ENCODE measurements at places on chromosomes 3 and 15.
A peak's percentile ranks its signal among the peaks of the same experiment; 100 is the strongest.

DNA sequence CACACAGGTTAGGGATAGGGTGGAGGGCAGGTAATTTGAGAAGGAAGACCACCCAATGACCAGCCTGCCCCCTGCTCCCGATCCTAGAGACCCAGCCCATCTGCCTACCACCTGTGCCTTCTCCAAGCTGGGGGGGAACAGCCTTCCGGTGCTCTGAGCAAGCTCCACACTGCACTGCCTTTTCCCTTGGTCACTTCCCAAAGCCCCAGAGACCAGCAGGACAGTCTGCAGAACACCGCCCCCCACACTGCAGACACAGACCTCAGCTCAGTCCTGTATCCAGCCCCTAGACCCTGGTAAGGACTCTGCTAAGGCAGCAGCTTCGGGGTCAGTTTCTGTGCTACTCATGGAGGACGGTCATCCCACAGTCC is 156.9 kb downstream of the MEGF11 start:
- no peak for DNase-seq

DNA sequence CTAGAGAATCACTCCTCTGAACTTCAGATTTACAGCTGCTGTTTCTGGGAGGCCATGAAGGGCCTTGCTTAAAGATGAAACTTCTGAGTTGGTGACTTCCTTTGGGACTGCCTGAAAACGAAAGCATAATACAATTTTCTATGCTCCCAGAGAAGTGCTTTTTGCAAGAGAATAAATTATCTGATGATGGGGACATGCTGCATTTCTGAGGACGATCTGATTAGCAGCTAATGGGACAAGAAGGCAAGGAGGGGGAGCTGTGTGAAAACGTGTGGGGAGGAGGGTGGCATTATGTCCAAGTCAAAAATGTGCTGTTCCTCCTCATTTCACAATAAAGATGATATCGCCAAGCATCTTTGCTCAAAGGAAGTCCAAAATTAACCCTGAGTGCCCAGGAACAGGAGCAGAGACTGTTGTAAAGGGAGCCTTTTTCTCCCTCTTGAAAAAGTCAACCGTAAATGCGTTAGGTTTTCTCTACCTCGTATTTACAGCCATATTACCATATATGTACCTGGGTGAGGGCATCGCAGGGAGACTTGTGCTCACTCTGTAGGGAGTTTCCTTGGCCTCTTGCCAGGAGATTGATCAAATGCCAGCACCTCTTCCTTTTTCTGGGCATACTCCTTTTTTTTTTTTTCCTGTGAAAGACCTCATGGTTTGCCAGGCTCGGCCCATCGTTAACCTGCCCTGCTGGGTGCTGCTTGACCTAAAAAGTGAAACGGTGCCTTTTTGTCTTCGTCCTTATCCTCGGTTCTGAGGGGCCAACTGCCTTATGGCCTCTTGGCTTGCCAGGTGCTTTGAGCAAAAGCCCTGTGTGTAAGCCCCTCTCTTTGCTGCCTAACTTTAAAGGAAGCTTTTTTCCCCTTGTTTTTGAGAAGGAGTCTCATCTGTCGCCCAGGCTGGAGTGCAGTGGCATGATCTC is 11.5 kb downstream of the ITPR1 start:
- no peak for DNase-seq

DNA sequence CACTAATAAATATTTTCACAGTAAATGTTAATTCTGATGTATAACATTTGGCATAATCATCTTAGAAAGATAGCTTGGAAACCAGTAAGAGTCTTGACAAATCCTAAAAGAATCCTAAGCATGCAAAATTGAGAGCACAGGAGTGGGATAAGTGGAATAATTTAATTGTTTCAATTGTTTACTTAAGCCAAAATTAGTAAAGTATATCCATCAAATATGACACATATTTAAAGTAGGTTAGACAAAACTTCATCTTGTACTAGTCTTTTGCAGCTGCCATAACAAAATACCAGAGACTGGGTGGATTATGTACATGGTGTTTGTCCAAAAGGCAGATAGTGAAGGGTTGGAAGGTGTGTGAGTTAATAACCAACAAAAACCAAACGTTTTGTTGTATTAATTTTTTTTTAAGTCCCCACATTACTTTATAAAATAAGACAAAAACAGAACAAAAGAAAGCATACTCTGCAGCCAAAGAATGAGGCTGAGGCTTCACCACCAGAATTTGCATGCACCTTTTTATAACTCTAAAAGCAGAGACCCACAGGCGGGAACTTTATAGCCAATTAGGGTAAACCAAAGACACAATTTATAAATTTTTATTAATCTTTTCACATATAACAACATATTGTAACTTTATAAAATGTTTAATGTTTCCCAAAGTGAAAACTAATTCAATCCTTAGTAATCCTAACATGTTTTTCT is 41.9 kb upstream of the CD200R1L start:
- no peak for DNase-seq

GRCh38 chr3:89612027-89612426 is 504.6 kb downstream of the EPHA3 start:
- no peak for DNase-seq

GRCh38 chr15:74656935-74657535 is 38.8 kb downstream of the EDC3 start:
- DNase-seq: no peak

- no peak for DNase-seq
Measured at GRCh38 chr3:174462916-174463315, 396.2 kb upstream of the NAALADL2 start.

GRCh38 chr3:114221165-114221880 is 16.1 kb downstream of the ZNF80 start:
- DNase-seq: no peak

GRCh38 chr15:69318033-69318432 is 19.3 kb downstream of the PAQR5 start:
- DNase-seq: no peak

DNA sequence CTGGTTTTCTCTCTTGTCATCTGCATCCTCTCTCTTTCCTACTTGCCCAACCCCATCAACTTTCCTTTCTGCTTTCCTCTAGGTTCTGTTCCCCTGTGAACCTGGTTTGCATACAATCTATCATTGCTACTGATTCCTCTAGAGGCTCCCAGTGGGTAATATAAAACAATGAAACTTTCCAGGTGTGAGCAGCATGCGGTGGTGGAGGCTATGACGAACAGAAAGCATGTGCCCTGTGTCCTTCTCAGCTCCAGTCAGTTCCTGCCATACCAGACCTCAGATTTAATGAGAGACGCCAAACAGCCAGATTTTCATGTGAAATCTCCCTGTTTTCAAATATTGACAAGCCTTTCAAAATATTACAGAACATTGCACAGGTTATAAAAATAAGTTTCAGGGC is 3.5 kb upstream of the ACAP2 start:
- DNase-seq: no peak

- DNase-seq: no peak
Measured at GRCh38 chr15:88882785-88883184, 12.6 kb downstream of the HAPLN3 start.

DNA sequence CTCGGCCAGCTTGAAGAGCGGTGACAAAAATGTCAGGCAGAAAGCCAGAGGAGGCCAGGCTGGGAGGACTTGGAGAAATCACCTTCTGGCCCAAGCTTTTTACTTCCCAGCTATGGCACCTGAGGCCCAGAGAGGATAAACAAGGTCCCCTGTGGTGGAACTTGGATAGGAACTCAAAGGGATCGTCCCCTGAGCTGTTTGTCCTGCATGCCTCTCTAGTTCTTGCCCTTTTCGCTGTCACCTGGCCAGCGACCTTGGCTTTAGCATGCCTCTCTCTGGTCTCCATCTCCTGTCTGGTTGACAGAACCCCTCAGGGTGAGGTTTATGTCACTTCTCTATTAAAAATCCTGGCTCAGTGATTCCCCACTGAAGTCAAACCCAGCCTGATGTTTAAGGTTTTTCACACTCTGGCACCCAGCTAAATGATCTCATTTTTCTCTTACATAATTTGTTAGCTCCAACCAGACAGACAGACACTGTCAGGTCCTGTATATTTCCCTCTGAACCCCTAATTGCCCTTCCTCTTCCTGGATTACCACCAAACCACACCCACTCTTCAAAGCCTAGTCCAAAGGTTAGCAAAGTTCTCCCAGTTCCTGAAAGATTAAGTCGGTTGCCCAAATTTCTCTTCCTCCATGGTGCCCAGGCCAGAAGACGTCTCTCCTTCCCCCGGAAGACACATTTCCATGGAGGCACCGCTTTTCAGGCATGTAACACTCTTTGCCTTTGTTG is 169.1 kb downstream of the FAM43A start:
- DNase-seq: no peak

DNA sequence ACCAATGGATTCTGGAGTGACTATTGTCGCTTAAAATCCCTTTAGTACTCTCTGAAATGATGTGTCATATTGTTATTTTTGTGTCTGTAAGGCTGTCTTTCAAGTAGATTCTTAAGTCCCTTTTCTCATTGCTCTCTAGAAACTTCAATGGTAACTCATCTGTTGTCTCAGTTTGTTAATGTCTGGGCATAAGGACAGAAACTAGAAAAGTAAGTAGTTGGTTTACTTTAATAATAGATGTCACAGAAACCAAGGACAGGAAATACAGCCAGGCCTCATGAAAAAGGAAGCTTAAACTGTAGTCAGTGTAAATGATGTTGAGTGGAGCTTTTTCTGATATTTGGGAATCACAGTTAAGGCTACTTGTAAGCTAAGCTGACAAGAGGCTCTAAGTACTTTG is 730.2 kb upstream of the DPPA4 start:
- DNase-seq: no peak

GRCh38 chr3:193313061-193313958 is 65.2 kb downstream of the ATP13A5 start:
- DNase-seq: no peak

DNA sequence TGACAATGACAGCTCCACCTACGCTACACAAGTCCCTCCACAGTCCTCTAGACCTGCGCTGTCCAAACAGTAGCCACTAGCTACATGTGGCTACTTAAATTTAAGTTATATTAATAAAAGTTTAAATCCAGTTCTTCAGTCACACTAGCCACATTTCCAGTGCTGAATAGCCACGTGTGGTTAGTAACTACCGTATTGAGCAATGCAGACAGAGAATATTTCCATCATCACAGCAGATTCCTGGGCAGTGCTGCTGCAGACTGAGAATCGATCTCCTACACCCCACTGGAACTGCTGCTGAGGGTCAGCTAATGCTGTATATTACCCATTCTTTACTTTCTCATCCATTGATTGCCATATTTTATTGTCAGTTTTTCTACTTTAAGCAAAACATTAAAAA is 40.9 kb downstream of the HDC start:
- DNase-seq: peak; percentile 49

DNA sequence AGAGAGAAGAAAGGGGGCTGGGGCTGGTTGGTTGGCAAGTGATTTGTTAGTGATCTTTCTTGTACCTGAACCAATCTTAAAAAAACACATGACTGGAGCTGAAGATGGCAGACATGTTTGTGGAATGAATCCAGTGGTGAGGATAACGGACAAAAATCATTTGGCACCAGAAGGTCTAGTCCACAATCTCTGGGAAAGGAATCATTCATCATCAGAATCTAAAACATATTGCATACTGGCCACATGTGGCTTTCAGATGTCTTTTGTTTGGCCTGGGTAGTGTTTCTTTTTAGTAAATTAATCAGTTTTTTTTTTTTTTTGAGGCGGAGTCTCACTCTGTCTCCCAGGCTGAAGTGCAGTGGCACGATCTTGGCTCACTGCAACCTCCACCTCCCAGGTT is 5.0 kb downstream of the NEK11 start:
- no peak for DNase-seq

DNA sequence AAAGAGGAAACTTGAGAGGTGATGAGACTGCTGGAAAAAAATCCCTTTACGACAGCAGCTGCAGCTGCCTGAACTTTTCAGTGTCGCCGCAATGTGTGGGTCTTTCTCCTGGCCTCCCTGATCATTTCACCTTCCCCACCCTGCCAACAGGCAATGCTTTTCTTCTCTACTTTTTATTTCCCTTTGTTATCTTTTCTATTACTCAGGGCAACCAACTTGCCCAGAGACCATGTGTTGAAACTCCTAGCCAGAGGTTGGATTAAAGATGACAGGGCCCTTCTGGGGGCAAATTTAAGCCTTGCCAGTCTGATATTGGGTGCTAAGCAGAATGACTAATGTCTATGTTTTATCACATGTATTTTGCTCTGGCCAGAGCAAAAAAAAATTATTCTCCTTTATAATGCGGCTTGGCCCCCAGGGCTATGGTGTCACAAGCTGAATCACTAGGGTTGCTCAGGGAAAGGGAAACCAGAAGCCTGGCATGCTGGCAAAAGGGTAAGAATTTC is 51.5 kb upstream of the CFAP20DC start:
- DNase-seq: no peak

- no peak for DNase-seq
Measured at GRCh38 chr3:149395107-149396089, 17.9 kb upstream of the TM4SF1 start.

DNA sequence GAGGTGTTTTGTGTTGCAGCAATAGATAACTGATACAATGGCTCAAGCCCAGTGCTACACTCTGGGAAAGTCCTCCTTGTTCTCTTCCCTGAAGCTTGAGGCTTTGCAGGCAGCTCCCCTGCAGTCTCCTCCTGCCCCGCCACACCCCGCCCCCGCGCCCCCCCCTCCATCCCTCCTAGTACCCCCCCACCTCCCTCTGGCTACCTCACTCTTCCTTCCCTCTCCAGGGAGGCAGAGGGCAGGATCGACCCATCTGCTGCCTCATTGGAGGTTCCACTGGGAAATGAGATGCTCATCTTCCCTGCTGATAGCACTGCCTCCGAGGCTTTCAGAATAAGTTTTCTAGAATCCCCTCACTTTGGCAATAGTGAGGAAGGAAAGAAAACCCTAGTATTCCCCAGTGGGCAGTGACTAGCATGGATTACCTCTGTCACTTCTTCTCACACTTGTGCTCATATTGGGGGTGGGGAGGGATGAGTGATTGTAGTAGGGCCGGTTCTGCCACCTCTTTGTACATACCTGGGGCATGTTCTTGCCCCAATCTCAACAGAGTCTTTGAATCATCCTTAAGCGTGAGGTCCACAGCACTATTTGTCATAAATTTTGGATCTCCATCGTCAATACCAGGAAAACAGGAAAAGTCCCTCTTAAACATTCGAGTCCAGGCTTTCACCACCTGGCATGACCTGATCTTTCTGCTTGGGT is 16.3 kb upstream of the RAB7A start:
- DNase-seq: no peak

DNA sequence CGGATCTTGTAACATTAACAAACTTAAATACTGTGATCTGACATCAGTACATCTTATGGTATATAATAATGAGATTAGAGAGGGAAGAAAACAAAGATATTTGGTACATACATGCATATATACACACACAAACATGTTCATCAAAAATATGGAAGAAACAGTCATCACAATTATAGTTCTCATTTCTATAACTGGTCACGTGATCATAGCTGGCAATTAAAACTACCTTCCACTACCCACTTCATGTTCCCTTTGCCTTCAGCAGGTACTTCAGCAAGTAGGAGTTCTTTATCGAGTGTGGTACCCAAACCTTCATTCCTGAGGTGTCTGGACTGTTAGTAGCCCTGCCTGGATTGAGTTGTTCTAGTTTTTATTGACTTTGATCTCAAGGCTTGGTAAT is 70.9 kb upstream of the ALDH1A3 start:
- DNase-seq: no peak

DNA sequence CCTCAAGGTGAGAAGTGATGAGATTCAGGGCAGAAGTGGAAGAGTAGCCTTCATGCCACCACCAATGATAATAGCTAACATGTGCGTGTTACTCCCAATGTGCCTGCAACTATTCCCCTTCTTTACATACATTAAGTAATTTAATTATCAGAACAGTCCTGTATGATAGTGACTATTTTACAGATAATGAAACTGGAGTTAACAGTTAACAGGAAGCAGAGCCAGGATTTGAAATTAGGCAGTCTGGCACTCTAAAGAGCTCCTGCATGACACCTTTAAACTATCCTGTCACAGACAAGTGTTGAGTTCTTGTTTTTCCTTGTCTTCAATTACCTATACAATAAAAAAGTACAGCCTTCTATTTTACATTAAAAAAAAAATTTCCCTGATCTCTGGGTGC is 148.8 kb downstream of the LEKR1 start:
- no peak for DNase-seq

Data from HuH-7 (cell line).